ENCODE measurements at places on chromosomes 11 and 22.

DNA sequence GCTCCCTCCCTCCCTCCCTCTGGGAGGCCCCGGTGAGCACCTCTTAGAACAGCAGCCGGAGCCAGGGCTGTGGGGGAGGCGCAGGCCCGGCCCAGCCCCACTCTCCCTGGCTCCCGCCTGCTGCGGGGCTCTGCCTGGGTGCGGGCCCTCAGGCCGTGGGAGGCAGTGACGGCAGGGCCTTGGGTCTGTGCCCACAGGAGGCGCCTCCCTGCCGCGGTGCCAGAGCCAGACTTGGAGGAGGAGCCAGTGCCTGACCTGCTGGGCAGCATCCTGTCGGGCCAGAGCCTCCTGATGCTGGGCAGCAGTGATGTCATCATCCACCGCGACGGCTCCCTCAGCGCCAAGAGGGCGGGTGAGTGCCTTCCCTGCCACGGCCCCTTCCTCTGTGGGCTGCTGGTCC is 9.5 kb downstream of the IRF7 start:
- DNase-seq, result no peak

DNA sequence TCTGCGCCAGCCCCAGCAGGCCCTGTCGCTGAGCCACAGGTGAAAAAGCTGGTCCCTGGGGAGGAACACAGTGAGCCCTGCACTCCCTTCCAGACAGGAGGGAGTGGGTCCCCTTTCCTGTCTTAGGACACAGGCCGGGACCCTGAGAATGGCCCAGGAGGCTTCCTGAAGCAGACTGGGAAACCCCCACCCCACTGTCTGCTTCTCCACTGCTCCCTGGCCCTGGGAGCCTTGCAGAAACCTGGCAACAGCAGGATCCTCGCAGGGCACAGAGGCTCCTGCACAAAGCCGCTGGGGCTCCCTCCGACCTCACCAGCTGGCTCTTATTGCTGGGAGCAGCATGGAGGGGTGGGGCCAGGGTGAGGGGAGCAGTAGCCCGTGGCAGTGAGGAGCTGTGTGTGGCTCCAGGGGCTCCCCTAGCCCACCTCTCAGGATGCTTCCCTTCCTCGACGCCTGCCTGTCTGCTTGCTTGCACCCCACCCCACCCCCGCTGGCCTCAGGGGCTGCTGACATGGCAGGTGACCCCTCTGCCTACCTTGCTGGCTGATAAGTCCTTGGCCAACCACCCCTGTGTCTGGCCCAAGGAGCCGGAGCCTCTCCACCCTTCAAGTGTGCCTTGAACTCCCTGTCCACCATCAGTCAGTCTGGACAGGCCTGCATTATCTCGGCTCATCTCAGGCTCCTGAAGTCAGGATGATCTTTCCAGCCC is 72.1 kb upstream of the KCNQ1OT1 start:
- no peak for DNase-seq

GRCh38 chr11:130181295-130182272 is 22.0 kb downstream of the ST14 start:
- no peak for DNase-seq

GRCh38 chr11:45085646-45086501 is 60.6 kb upstream of the PRDM11 start:
- DNase-seq, result peak; percentile 22

GRCh38 chr22:22824340-22825212 is 63.0 kb upstream of the IGLL5 start:
- no peak for DNase-seq

GRCh38 chr22:38132794-38133193 is 22.3 kb upstream of the BAIAP2L2 start:
- no peak for DNase-seq

GRCh38 chr11:13174090-13174489 is 103.5 kb upstream of the BMAL1 start:
- no peak for DNase-seq

DNA sequence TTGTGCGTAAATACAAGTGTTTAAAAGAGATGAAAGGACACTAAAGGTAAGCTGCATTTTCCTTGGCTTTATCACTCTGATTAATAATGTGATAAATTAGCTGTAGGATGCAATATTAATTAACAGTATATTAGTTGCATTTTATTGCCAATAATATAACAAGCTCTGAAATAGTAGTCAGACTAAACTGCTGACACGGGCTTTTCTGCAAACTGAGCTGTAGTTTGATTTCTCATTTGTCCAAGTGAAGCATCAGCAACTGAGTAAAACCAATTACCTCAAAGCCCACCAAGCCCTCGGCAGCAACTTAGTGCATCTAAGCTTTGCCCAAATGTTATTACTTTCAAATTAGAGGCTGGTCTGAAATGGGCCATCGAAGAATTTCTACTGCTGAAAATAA is 33.5 kb downstream of the ARL14EP start:
- DNase-seq, result no peak

DNA sequence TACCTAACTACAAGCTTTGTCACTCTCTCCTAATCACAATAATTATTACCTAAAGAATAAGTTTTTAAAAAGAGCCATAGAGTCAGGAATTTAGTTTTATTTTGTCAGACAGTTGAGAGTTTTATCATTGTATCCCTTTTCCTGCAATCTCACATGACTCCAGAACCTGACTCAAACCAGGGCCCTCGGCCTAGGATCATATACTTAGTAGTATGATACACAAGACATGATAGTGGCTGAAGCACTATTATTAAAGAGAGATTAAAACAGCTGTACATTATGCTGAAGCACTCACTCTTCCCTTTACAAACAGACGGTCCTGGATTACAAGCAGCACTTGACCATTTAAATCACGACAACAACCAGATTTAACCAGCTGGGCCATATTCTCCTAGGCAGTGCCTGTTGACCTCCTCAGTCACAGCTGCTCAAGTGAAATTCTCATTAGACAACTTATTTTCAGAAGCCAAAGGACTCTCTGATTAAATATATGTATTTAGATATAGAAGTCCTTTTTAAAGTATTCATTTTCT is 44.0 kb downstream of the SOX6 start:
- no peak for DNase-seq

Measured in SK-MEL-5 (cell line).